ENCODE measurements at places on chromosomes 11 and 22.

GRCh38 chr22:48627203-48627602 lies 1200.5 kb downstream of the BRD1 start:
- DNase-seq: no peak

DNA sequence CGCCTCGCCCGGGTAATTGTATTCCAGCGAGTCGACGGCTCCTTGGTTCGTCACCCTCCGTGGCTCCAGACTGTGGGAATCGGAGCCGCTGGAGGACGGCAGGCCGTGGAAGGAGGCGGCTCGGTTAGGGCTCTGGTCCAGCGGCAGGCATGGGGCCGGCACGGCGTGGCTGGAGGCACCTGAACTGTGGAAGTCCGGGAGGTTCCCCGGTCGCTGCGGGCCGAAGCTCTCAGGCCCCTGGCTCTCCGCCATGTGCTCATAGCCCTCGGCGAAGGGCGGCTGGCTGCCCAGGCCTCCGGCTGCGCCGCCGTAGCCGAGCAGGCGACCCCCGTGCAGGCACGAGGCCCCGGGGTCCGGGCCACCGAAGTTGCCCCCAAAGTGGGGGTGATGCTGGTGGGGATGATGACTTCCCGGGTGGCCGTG lies 1.7 kb downstream of the MN1 start:
- no peak for DNase-seq

DNA sequence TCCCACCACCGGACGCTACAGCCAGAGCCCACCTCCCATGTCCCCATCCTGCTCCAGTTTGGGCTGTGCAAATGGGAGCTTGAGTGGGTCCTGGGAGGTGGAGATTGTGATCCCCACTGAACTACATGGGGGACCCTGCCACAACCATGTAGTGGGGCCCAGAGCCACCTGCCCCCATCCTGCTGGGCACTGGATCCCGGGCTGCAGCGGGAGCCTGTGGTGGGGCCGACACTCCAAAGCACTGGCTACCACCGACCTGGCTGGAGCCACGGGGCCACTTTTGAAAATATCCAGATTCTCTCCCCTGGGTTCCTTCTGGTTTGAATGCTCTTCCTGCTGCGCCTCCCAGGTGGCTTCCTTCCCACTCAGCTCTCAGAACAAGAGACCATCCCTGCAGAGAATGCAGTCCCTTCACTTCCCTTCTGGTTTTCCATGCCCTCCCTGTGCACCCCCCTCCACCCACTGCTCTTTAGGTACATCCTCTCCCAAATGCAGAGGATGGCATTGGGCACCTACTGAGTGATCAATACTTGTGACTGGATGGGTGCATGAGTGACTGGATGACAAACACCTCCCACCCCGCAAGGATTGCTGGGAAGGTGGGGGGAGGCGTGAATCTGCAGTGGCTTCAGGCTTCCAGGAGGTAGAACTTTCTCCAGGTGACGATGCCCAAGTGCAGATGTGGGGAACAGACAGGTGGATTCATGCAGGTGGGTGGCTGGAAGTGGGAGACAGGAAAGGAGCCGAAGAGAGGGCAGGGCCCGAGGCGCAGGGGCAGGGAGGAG lies 846 bp upstream of the UNC93B1 start:
- no peak for DNase-seq

DNA sequence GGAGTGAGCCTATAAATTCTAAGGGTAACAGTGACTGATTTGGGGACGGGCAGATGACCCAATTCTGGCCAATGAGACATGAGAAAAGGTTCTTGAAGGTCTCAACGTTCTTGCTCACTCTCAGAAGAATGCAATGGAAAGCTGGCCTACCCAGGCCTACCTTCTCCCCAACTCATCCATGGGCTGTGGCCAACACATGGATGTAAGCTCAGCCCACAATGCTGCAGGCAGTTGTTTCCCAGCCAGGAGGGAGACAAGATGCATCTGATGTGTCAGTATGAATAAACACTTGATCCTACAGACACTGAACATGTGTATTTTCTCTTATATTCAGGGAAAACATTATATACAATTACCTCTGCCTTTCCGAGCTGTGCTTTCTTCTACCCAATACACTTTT lies 24.4 kb downstream of the PI4KA start:
- no peak for DNase-seq

- DNase-seq: no peak
Observed at GRCh38 chr11:15418921-15419320, 304.2 kb downstream of the INSC start.

DNA sequence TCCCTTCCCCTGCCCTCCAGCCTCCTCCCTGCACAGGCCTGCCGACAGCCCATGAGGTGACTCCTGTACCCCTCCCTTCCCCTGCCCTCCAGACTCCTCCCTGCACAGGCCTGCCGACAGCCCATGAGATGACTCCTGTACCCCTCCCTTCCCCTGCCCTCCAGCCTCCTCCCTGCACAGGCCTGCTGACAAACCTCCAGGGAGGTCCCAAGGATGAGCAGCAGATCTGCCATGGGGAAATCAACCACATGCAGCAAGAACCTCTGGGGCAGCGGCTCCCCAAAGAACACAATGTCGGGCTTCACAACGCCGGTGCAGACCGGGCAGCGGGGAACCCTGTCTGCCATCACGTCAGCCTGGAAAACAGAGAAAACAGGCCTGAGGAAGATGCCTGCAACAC lies 12.3 kb downstream of the SIRT3 start:
- DNase-seq: no peak

All from stimulated activated CD4-positive, alpha-beta T cell treated with anti-CD3 and anti-CD28 coated beads, Interleukin-1b, Interleukin-23, amount 100 ng/mL, for 1 hour (primary cell).